Cortex of kidney (tissue), 1 donor: ENCODE measurements at places on chromosomes 4 and X.

DNA sequence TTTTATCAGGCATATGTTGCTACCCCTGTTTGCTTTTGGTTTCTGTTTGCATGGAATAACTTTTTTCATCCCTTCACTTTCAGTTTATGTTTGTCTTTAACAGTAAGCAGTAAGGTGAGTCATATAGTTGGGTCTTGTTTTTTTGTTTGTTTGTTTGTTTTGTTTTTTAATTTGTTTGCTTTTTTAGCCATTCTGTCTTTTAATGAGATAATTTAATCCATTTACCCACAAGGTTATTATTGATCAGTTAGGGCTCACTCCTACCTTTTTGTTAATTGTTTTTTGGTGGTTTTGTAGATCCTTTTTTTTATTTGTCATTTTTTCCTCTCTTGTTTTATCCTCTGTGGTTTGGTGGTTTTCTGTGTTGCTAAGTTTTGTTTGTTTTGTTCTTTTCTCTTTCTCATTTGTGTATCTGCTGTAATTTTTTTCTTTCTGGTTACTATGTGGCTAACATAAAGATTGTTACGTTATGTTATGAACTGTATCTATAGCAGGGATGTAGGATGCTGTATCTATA, 379.5 kb upstream of the MAD2L1 start:
- no peak for DNase-seq

DNA sequence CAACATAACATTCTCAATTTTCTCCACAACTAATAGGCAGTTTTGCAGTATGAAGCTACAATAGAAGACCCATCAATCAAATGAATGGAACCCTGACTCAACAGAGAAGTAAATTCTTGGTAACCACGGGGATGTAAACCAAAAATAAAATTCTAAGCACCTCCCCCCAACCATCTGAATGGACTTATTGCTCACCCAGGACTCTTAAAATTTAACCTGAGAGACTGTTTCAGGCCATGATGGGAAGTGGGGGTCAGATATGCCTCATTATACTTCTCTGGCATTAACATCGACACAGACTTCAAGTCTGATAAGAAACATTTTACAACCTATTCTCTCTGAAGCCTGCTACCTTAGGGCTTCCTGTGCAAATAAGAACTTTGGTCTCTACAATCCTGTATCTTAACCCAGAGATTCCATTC, 620.9 kb downstream of the TLL1 start:
- no peak for DNase-seq

DNA sequence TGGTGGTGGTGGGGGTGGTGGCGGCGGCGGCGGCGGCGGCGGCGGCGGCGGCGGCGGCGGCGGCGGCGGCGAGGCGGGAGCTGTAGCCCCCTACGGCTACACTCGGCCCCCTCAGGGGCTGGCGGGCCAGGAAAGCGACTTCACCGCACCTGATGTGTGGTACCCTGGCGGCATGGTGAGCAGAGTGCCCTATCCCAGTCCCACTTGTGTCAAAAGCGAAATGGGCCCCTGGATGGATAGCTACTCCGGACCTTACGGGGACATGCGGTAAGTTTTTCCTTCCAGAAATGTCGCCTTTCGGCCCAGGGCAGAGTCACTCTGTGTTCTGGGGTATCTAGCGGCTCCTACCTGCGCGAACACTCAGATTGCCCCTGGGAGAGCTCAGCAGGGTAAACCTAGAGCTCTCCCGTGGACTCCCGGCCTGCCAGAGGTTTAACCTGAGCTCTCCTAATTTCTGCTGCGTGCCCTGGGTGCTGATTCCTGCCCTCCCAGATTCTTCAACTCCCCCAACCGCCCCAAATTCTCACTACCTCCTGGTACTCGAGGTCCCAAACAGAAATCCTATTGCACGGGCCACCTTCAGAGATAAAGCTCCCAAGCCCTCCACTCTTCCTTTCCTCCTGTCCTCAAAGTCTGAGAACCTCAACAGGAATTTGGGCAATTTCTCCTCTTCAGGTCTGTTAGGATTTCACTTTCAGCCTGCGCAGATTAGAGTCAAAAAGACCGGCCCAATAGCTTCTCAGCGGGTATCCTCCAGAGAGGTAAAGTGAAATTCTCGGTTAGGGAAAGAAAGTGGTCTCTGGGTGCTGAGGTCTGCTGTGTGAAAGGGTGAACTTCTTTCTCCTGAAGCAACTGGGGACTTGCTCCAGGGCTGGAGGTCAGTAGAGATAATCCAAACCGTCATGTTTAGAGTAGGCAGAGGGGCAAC, 2.9 kb downstream of the AR start:
- DNase-seq, result no peak

GRCh38 chr4:8090312-8090711, 68.3 kb downstream of the ABLIM2 start:
- no peak for DNase-seq

DNA sequence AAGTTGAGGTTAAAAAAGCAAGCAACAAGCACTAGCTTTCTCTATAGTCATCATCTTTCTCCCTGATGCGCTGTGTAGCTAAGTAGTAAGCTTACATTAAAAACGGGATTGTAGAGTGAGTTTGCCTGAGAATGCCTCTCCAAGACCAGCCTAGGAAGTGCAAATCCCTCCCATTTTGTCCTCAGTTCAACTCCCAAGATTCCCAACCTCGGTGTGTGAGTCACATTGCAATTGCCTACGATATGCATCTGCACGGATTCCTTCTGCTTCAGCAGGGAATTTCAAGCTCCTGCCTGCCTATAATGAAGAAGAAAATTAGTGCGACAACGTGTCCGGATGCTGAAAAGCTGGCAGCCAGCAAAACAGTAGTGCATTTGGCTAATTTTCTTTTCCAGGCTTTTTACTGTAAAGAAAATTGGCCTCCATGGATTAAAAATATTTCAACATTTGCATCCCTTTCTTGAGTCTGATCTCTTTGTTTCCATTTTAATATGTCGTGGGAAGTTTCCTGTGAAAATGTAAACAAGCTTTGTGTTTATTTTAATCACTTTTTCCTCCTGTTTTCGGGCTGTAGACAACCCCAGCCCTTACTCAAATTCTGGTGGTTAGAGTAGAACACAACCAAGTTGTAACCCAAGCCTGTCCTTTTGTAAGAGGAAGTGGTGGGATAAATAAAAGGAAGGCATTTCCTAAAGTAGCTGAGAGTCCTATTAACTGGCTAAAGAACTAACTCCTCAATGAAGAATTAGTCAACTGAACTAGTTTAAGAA, 58.4 kb upstream of the TET2 start:
- DNase-seq, result no peak

- DNase-seq, result no peak
Observed at GRCh38 chr4:14726441-14726840, 275.8 kb upstream of the CPEB2 start.

DNA sequence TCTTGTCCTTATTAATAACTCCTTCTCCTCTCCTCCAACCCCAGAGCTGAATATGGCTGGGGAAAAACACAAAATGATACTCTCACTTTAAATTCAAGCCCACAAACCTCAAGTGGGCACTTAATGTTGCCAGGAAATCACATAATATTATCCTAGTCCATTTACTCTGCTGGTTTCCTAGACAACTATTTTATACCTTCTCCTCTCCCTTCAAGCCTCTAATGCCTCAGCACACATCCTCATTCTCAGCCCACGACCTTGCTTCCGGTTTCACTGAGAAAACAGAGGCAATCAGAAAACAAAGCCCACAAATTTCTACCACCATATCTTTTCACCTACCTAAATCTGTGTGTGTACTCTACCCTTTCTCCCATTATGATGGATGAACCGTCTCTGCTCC, 12.1 kb upstream of the CLCN5 start:
- no peak for DNase-seq
